Fibroblast of skin of back (primary cell): ENCODE measurements at places on chromosomes 11 and 22.

DNA sequence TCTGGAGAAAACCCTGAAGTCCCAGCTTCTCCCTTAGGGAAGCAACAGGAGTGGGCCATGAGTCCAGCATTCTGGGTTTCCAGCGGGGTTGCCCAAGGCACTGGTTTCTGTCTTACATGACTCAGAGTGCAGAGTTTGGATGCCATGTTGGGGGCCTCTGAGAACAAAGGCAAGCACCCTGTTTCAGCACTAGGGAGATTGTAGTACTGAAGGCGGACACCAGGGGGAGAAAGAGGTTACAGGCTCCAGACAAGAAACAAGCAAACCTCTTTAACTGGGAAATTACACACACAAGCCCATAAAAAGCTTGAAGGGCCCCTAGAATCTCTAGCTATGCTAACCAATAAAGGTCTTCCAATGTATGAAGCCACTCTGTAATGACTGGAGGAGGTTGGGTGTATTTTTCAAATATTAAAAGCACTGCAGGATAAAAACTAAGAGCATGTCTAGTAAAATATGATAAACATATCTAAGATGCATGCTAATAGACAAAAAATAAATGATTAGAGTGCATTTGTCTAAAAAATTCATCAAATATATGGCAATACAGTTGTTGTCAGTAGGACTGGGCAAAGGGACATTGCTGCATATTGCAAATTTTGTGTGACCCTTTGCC is 7.1 kb downstream of the MS4A6E start:
- peak; percentile 41 for DNase-seq

- DNase-seq = peak; percentile 17
Observed at GRCh38 chr11:6988506-6988905, 31.6 kb downstream of the ZNF214 start.

DNA sequence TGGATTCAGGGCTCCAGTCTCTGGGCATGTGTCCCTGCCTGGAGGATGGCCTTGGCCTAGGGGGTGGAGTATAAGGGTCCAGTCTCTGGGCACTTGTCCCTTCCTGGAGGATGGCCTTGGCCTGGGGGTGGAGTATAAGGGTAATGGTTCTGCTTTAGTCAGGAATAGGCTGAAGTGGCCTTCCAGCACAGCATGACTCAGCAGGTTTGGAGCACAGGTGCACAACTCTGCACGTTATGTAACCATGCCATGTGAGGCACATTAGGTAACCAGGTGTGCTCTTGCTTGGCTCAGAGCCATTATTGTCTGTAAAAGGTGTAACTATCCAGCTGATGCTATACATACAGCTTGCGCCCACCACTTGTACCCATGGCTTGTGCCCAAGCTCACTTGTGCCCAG is 48.4 kb upstream of the POLD3 start:
- no peak for DNase-seq

- DNase-seq = no peak
Observed at GRCh38 chr11:23370580-23371275, 510.5 kb upstream of the CCDC179 start.

- no peak for DNase-seq
Observed at GRCh38 chr11:68186061-68186460, 27.0 kb downstream of the KMT5B start.

GRCh38 chr22:36055376-36056295 is 27.0 kb upstream of the RBFOX2 start:
- peak; percentile 85 for DNase-seq

DNA sequence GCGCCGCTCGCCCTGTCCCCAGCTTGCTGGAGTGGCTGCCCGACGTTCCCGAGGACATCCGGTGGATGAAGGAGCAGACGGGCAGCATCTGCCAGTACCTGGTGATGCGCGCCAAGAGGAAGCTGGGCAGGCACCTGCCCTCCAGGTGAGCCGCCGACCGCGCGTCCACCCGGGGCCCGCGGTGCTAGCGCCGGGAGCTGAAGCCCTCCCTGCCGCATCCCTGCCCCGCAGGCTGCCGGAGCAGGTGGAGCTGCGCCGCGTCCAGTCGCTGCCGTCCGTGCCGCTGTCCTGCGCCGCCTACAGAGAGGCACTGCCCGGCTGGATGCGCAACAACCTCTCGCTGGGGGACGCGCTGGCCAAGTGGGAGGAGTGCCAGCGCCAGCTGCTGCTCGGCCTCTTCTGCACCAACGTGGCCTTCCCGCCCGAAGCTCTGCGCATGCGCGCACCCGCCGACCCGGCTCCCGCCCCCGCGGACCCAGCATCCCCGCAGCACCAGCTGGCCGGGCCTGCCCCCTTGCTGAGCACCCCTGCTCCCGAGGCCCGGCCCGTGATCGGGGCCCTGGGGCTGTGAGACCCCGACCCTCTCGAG is 3.3 kb upstream of the CRACR2B start:
- no peak for DNase-seq

GRCh38 chr11:130312046-130312445 is 2.7 kb downstream of the ZBTB44 start:
- no peak for DNase-seq

GRCh38 chr22:21855676-21856075 is 11.8 kb downstream of the MAPK1 start:
- no peak for DNase-seq

GRCh38 chr22:43483669-43484068 is 71.9 kb downstream of the MPPED1 start:
- DNase-seq = no peak

DNA sequence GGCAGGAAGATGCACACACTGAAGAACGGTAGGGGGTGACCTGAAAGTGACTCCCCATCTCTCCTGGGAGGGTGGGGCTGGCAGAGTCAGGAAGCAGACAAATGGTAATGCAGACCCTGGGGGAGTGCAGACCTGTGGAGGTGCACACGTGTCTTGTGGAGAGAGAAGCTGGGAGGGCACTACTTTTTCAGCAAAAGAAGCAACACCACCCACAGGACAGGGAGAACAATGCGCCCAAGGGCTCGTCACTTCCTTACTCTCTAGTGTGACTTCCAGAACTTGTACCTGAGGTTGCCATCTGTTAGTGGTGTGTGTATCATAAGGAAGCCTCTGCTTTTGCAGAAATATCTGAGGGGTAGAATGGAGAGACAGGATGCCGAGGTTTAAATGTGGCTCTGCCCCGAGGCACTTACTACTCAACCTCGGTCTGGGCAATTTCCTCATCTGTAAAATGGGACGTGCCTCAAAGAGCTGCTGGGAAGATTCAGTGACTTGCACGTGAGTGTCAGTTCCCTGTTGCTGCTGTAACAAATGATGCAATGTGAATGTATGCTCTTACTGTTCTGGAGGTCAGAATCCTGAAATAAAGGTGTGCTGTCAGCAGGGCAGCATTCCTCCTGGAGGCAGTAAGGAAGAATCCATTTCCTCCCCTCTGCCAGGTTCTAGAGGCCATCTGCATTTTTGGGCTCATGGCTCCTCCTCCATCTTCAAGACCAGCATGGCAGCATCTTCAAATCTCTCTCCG is 323.4 kb downstream of the SHANK2 start:
- no peak for DNase-seq

DNA sequence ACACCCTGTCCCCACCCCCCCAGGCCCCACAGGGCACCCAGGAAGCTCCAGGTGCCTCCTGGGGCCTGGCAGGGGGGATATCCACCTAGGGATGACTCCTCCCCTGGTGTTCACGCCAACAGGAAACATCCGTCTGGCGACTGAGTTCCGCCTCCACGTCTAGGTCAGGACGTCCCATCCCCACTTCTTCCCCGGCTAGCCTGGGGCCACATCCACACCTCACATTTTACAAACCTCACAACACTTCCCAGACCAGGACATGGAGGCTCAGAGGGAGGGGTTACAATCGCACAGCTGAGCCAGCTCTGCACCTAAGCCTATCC is 21.0 kb downstream of the MAFF start:
- no peak for DNase-seq

- peak; percentile 38 for DNase-seq
Observed at GRCh38 chr11:8070417-8071115, 10.4 kb upstream of the TUB start.

DNA sequence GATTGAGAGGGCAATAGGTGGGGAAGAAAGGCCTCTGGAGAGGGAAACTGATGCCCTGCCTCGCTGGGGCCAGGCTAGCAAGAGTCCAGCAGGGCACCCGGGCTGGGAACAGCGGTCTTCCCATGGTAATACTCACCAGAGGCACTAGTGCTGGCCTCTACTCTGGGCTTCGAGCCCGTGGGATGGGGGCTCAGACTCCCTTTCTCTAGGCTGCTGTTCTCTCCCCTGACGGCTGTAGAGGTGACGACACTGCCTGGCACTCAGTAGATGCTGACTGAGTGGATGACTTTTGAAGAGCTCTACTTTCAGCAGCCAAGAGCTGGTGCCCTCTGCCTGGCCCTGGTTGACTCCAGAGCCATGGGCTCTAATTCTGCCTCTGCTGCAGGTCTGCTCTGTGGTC is 818 bp upstream of the C1QTNF4 start:
- no peak for DNase-seq

- DNase-seq = peak; percentile 79
Observed at GRCh38 chr22:20456064-20456721, 18.6 kb upstream of the SCARF2 start.

DNA sequence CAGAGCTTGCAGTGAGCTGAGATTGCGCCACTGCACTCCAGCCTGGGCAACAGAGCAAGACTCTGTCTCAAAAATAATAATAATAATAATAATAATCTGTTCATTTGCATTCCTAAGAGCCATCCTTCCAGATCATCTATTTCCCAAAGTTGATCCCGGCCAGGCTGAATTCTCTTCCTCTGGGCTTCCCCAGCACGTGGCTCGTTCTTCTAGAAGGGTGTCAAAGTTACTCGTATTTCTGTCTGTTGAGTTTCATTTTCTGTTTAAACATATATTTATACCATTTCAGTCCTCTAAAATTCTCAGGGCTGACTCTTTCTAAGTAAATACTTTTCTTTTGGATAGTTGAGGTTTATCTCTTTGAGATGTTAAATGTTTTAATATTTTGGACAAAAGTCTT is 4.8 kb upstream of the JHY start:
- DNase-seq = no peak

DNA sequence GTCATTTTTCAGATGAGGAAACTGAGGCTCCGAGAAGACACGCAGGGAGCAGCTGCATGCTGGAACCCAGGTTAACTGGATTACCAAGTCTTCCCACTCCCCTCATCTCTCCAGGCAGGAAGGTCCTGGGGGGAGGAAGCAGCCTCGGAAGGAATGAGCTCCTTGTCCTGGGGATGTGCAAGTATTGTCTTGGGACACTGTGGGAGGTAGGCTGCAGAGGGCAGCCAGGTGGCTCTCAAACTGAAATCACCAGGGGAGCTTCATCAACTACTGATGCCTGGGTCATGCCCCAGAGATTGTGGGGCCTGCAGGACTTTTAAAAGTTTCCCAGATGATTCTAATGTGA is 7.6 kb downstream of the GDPD5 start:
- DNase-seq = no peak

DNA sequence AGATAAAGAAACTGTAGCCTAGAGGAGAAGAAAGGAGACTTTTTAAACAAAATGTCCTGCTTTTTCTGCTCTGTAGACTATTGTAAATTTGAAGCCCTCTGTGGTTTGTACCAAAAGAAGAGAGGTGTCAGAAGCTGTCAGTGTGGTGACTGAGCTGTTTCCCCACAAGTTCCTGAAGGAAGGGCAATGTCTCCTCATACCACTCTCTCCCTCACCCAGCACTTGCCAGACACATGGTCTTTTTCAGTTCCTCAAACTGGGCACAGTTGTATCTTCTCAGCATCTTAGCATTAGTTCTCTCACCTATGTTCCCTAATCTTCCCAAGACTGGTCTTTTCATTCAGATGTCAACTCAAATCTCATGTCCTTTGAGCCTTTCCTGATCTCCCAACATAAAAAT is 4.3 kb downstream of the BCO2 start:
- DNase-seq = no peak

GRCh38 chr11:123742031-123742723 is 717 bp upstream of the ZNF202 start:
- no peak for DNase-seq

DNA sequence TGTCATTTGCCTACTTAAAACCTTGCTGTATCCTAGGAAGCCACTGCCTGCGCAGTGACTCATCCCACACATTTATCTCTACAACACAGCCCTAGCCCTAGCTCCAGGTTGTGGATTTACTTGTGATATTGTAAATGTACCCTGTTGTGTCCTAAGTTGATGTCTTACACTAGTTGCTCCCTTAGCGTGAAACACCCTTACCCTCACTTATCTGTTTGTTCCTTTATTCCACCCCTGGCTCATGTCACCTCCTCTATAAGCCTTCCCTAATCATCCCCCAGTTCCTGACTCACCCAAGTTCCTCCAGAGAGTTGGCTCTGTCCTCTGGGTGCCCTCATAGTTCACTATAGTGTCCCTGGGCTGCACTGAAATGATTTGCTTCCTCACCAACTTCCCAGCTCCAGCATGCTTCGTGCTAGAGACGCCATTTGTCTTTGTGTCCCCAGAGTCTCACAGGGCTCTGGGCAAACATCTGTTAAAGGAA is 431.8 kb upstream of the FAT3 start:
- DNase-seq = peak; percentile 7

DNA sequence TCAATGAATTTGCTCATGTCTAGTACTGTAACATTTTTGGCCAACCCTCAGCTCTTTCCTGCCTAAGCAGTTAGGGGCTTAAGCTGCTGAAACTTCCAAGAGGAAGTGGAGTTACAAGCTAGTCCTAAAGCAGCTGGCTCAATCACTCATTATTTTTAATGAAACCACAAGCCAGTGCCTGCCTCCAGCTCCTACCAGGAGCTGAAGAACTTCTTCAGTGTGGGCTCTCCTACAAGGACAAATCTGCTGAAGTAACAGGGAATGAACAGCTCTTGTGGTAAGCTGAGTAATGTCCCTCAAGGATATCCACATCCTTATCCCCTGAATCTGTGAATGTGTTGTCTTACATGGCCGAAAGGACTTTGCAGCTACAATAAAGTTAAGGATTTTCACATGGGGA is 112.5 kb downstream of the BBOX1 start:
- DNase-seq = peak; percentile 20

DNA sequence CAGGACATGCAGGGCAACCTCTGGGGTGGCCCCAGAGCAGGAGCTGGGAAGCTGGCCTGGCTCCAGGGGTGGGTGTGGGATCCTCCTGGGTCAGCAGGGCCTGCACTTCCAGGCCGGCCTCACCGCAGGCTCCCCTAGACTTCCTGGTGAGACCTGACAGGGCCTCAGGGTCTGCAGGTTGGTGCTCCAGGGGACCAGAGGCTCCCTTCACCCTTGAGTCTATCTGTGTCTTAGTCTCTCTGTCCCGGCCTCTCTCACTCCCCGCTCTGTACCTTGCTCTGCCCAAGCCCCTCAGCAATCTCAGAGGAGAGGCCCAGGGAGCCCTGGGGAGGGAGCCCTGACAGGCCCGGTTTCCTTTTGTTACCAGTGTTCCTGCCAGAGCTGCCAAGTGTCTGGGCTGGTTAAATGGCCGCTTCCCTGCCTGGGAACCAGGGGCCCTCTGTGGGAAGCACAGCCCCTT is 13.9 kb downstream of the CD82 start:
- DNase-seq = no peak

DNA sequence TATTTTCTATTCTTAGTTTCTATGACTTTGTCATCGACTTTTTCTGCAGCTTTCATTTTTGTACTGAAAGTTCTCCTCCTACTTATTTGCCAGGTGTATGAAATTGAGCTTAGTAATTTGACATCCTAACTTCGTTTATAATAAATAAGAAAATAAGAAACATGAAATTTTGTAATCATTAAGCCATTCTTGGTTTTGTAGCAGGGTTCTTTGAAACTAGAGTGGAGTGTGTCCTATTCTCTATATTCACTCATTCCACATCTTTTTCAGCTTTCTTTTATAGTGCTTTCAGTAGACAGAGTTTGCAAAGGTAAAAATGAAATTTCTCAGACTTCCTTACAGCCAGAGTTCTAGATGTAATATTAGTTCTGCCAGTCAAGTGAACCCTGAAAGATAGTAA is 47.8 kb downstream of the FANCF start:
- no peak for DNase-seq
